Naive thymus-derived CD4-positive, alpha-beta T cell (primary cell): ENCODE measurements at places on chromosomes 6 and 20. TPM values are rescaled to one million over a fixed set of nuclear protein-coding genes. Genes with fewer than 3 reads are reported as not detected.

The CCN2 gene
- polyA plus RNA-seq, result not detected

The TINAG gene
- not detected for polyA plus RNA-seq

The ENPP5 gene
- 1.7 TPM for polyA plus RNA-seq

The PNLDC1 gene
- not detected for polyA plus RNA-seq

The NOX3 gene
- polyA plus RNA-seq, result not detected

The MCHR2 gene
- not detected for polyA plus RNA-seq

The ANKRD66 gene
- polyA plus RNA-seq, result not detected

The CASS4 gene
- polyA plus RNA-seq, result 6.8 TPM

DNA sequence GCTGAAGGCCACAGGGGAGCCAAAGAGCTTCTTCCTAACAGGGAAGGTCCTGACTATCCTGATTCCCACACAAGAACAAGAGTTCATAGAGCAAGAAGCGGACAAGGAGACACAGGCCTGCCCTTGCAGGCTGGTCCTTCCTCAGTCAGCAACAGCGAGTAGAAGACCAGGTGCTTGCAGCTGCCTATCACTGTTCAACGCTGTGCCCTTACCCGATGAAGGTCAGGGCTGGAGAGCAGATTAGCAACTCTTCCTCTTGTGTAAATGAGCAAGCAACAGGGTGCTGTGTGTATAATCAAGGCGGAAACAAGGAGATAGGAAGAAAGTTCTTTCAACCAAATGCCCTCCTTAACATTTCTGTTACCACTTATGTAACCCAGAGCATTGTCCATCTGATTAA lies 115.3 kb upstream of the SPACA1 start:
- DNase-seq, result no peak

- DNase-seq, result no peak
Measured at GRCh38 chr20:14865169-14865568, 527.8 kb upstream of the FLRT3 start.

DNA sequence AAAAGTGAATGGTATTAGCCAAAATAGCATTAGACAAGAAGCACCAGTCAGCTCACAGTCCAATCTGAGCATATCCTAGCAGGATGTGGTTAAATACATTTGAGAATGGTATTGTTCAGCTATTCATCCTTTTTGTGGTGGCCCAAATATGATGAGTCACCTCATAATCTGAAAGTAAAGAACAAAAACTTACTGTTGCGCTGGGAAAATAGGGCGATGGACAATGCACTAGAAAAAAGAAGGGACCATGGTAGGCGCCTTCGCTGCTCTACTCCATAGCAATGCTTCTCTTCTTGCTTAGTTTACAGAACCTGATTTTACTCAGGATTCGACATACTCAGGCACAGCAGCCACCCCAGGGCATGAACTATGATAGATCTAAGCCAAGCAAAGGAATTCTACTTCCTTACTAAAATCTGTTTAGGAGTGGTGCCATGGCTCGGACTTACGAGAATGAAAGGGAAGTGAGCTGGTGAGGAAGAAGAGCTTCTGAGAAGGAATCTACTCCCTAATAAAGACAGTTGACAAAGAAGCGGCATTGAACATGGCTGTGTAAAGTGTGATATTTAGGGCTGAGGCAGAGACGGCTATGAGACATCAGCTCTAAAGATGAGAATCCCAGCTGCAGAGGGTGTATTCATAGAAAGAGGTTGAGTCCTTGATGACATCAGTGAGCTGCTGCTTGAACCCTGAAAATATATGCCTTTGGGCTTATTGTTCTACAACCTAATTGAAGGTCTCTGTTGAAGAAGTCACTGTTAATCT lies 16.6 kb upstream of the FBXO9 start:
- DNase-seq, result peak; percentile 34

GRCh38 chr20:40970218-40970617 lies 58.4 kb upstream of the TOP1 start:
- DNase-seq, result no peak

DNA sequence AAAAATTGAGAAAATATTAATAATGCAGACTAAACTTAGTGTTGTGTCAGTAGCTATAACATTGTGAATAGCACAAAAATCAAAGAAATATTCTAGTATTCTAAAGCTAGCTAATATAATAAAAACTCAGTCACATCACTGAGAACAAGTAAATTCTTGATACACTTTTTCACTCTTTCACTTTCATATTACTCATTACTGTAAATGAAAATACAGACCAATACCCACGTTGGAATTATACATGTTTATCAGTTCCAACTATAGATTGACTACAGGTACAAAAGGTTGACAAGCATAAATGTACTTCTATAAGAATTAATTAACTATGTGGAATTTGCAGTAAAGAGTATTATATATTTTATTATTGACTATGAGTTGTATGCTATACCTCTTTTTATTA lies 1043.4 kb upstream of the FLRT3 start:
- DNase-seq, result no peak

GRCh38 chr20:1942486-1943274 lies 47.5 kb downstream of the SIRPA start:
- DNase-seq, result no peak

- DNase-seq, result no peak
Measured at GRCh38 chr20:891706-892080, 24.4 kb downstream of the ANGPT4 start.

DNA sequence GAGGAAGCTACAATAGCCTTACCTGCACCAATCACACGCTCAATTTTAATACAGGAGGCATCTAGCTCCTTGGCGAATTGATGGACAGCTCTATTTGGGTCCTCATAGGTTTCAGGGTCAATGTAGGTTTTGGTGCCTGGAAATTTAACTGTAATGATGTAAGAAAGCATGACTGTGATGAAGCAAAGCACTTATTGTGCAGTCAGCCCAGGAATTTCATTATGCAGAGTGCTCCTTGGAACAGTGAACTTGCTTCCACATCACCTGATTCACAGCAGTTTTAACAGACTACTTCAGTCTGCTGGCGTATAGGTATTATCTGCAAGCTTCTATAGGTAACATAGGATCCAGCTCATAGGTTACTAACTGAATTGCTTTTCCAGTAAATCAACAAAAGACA lies 160.0 kb downstream of the EPHA7 start:
- no peak for DNase-seq

DNA sequence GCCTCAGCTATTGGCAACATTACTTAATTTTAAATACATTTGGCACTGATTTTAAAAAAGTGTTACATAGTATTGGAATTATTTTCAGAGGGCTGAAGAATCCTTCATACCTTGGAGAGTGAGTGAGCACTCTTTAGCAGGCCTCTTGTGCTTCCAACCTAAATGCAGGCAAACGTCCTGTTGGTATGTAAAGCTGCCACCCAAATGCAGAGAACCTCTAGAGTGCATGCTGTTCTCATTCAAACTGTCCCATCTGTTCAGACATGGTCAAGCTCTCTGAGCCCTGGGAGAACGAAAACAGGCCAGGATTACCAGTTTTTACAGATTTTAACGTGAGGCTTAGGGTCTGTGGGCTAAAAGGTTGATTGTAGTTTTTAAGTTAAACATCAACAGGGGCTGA lies 378.0 kb upstream of the FLRT3 start:
- no peak for DNase-seq

- no peak for DNase-seq
Measured at GRCh38 chr20:41300383-41300782, 17.1 kb downstream of the ZHX3 start.

- no peak for DNase-seq
Measured at GRCh38 chr20:7358670-7359069, 581.6 kb downstream of the HAO1 start.

DNA sequence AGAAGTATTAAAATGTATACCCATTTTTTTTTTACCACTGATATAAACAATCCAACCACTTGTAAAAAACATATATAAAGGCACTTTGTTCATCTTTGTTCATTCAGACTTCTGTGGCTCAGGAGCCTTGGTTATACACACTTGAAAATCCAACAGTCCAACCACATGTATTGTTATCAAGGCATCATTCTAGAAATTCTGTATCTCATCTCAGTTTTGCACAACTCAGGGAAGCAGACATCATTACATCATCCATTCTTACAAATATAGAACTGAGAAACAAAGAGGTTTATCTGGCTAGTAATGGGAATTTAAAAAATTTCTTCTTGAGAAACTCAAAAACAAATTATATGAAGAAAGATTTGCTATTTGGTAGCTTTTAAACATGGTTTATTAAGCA lies 88.1 kb downstream of the HMGCLL1 start:
- no peak for DNase-seq

DNA sequence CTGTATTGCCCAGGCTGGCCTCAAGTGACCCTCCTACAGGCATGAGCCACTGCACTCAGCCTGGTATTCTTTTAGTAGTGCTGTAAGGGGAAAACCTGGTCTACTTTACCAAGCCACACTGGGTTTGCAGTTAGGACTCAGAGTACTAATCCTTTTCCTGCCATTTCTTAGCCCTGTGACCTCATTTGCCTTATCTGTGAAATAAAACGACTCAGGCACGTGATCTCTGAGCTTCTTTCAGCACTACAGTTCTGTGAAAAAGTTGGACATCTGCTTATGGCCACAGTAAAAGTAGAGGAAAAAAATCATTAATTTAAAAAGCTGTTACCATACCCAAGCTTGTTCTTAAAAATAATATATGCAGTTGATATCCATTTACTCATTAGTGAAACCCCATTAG lies 1007.5 kb downstream of the KIF16B start:
- no peak for DNase-seq

- peak; percentile 1 for DNase-seq
Measured at GRCh38 chr6:143400258-143401067, 50.0 kb downstream of the ADAT2 start.

DNA sequence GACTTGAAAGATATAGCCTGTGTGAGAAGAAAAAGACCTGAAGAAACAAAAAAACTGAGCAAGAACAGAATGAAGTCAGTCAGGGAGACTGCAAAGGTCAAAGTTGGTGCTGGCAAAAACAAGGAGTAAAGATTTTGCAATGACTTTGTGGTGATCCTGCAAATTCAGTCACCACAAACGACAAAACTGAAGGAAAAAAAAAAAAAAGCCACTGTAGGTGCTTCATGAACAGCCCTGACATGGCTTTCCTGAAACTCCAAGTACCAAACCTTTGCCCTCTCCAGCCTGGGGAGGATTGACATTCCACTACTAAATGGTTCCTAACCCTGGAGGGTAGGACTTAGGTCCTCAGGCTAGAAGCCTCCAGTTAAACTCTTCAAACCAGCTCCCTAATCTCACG lies 114.7 kb upstream of the BEND3 start:
- DNase-seq, result no peak

DNA sequence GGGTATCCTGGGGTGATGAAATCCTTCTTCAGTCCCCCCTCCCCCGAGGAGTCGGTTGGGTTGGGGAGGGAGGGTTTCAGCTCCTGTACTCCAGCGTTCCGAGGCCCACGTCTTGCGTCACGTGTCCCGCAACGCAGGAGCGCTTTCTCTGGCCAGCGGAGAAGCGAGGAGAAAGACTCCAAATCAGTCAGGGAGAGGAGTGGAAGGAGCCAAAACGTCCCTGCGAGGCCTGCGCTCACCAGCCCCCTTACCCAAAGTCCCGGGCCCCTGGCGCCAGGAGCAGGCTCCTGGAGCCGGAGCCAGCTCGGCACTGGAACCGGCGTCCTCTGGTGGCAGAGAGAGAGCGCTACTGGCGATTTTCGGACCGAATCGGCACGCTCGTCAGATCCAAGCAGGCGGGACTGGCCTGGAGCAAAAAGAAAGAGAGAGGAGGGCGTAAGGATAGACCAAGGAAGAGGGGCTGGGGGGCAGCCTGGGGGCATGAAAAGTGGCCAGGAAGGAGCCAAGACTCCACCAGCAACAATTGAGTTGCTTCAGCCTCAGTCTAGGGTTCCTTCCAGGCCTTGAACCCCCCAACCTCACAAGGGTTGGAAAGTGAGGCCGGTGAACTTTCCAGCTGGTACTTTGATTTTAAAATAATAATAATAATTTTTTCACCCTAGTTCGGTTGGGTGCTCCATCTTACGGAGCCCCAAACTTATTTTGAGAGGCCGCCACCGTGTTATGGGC lies at the start of gene GNAS:
Gene GNAS (plus strand): TSS at position 174 of the 729 bp plus-strand sequence.
- DNase-seq, result no peak

- no peak for DNase-seq
Measured at GRCh38 chr6:1618311-1619097, 8.8 kb downstream of the FOXC1 start.

GRCh38 chr6:15509335-15509933 lies 153.4 kb downstream of the DTNBP1 start:
- no peak for DNase-seq

- DNase-seq, result no peak
Measured at GRCh38 chr20:32465092-32465900, 107.2 kb downstream of the ASXL1 start.

GRCh38 chr6:22036699-22037098 lies 260.1 kb downstream of the PRL start:
- no peak for DNase-seq

- no peak for DNase-seq
Measured at GRCh38 chr6:70394518-70395300, 18.6 kb upstream of the FAM135A start.

GRCh38 chr6:121652726-121653623 lies 217.5 kb downstream of the GJA1 start:
- DNase-seq, result no peak
